ENCODE measurements at places on chromosomes 3 and 15.
A peak's percentile ranks its signal among the peaks of the same experiment; 100 is the strongest.

DNA sequence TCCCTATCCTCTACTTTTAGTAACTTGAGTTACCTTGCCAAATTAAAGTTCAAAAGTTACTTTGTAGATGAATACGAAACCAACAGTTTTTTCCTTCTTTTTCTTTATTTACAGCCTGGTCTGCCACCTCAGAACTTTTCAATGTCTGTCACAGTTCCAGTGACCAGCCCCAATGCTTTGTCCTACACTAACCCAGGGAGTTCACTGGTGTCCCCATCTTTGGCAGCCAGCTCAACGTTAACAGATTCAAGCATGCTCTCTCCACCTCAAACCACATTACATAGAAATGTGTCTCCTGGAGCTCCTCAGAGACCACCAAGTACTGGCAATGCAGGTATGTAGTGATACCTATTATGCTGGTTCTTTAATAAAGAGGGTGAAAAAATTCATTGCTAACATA is 59.0 kb downstream of the LYSMD4 start:
- DNase-seq, result no peak

- no peak for DNase-seq
Measured at GRCh38 chr3:145899241-145899640, 261.7 kb downstream of the PLOD2 start.

DNA sequence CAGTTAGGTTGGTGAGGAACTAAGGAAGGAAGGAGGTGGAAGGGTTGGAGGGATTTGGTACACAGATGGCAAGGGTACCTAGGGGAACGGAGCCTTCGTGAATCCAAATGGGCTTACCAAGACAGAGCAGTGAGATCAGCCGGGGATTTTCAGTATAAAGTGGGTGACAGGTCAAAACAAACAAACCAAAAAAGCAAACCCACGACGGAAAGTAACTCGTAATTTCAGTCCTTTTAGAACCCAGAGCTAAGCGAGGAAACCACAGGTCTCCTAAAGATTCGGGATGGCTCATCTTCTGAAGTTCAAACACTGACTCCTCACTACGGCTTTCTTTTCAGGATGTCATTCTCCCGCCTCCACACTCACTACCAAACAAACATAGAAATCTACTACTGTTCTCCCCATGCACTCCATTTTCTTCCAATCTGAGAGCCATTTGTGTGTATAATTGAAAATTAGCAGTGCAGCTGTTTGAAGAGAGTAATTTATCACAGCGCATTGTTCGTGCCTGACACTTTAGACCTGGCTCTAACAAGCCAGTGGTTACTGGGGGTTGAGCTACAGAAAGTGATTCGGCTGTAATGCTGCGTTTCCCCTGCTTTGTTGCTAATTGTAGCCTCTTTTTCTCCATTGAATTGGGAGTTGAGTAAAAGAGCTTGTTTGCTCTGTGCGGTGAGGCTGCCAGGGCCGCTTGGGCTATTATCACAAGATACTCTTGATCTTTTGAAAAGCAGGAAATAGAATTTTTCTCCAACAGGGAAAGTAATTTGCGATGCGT is 64.7 kb upstream of the CCDC39 start:
- DNase-seq, result no peak

- peak; percentile 50 for DNase-seq
Measured at GRCh38 chr15:55588070-55588814, at the start of gene PYGO1. PYGO1 (minus strand) TSS chr15:55588345; CDS start chr15:55587883, 462 bp downstream.

GRCh38 chr15:85318048-85318731 is 62.2 kb upstream of the AKAP13 start:
- no peak for DNase-seq

- DNase-seq, result no peak
Measured at GRCh38 chr3:123618768-123619484, 34.1 kb upstream of the HACD2 start.

DNA sequence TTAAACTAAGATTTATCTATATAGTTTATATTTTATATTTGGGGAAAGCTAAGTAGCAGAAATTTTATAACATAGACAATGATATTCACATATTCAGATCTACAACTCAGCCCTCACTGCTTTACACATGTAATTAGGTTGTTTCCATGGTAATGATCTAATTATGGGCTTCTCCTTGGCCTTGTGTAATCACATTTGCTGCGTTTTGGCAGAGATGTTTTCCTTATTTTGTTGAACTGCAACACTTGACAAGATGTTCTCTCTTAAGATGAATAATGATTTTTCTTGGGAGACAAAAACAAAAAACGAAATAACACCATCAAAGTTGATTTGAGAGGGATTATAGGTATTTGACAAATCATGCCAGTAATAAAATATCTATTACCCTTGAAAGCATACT is 635.6 kb upstream of the TBL1XR1 start:
- DNase-seq, result no peak

- DNase-seq, result no peak
Measured at GRCh38 chr15:50933341-50933740, 24.9 kb downstream of the AP4E1 start.

GRCh38 chr15:98684995-98685525 is 36.7 kb downstream of the IGF1R start:
- DNase-seq, result no peak

- no peak for DNase-seq
Measured at GRCh38 chr3:146086211-146086610, 74.8 kb downstream of the PLOD2 start.

DNA sequence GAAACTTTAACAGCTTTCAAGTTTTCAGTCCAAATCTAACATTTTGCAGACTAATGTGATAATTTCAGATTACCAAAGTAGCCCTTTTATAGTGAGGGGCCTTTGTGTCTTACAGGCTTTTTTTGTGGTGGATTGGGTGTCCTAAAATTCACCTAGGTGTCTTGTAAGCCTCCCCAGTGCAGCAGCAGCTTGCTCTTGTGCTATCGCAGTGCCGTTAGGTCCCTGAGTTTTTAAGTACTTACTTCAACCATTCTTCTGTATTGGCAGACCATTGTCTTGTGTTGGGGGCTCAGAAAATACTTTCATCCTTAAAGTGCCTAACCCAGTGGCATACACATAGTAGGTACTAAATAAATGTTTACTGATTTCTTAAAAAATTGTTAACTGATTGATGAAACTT is 2.1 kb downstream of the PDE8A start:
- DNase-seq, result no peak

GRCh38 chr15:27081676-27082418 is 110.9 kb downstream of the GABRG3 start:
- no peak for DNase-seq

- no peak for DNase-seq
Measured at GRCh38 chr3:126947429-126947828, 35.5 kb upstream of the PLXNA1 start.

DNA sequence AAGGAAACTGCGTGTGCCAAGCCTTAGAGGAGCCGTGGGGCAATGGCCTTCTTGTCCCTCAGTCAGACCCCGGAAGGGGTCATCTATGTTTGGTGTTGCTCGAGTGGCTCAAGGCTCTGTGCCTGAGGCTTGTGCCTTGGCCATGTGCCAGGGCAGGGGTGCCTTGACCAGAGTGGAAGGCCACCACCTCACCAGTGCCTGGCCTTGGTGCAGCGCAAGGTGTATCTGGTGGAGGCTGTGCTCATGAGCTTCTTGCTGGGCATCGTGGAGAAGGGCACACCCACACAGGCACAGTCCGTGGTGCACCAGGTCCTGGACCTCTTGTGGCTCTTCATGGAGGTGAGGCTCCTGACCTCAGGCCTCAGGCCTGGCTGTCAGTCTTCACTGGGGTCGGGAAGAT is 10.7 kb downstream of the RNF123 start:
- DNase-seq, result no peak

GRCh38 chr15:80957556-80957955 is 32.1 kb downstream of the MESD start:
- no peak for DNase-seq

DNA sequence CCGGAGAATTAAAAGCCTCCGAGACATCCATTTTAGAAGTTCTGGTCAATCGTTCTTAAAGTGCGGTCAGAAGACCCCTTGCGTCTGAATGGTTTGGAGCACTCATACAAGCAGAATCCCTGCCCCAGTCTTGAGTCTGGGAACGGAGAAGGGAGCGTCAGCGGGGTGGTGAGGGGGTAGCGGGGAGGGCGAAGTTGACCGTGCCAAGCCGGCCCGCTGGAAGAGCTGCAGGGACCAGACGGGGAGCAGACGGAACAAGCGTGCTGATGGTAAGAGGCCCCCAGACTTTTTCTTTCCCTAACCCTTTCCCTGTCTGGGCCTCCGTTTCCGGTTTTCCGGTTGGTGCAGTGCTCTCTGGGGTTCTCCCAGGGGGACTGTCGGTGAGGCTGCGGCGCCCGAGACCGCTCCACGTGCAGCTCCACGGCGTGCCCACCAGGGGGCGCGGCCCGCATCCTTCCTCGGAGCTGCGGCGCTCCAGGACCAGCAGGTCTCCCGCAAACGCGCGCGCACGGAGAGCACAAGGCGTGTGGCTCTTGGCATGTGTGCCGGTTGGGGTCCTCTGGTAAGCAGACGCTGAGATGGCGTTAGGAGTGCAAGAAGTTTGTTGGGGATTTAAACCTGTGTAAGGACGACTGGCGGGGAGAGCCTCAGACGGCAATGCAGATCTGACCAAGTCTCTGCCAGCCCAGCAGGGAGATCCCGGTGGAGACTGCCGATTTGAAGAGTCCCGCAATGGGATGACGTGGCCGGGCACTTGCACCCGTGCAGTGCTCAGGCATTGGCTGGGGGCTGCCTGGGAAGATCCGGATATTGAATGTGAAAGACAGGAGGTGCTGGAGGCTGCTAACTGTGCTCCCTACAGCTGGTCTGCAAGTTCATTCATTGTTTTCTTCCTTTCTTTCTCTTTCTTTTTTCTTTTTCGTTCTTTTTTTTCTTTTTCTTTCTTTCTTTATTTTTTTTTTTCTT is 19.2 kb upstream of the CORO2B start:
- peak; percentile 85 for DNase-seq

GRCh38 chr15:99143242-99143641 is 38.4 kb downstream of the SYNM start:
- no peak for DNase-seq

GRCh38 chr15:65032801-65033537 is 3.5 kb upstream of the MTFMT start:
- peak; percentile 62 for DNase-seq

DNA sequence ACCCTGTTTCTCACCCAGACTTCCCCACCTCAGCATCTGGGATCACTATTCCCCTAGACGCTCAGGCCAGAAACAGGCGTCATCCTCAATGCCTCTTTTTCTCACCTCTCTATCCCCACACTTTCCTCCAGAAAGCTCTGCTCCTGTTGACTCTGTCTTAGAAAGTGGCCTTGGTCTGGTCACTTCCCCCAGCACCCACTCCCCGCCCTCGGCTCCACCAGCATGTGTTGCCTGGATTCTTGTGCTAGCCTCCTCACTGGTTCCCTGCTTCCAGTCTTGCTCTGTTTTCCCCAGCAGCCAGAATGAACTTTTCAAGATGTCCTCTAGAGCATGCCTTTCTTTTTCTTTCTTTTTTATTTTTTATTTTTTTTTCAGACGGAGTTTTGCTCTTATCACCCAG is 39.7 kb upstream of the ESYT3 start:
- DNase-seq, result no peak

GRCh38 chr15:77577366-77577950 is 55.3 kb downstream of the LINGO1 start:
- DNase-seq, result no peak

- no peak for DNase-seq
Measured at GRCh38 chr15:67218428-67218827, 36.0 kb downstream of the AAGAB start.

DNA sequence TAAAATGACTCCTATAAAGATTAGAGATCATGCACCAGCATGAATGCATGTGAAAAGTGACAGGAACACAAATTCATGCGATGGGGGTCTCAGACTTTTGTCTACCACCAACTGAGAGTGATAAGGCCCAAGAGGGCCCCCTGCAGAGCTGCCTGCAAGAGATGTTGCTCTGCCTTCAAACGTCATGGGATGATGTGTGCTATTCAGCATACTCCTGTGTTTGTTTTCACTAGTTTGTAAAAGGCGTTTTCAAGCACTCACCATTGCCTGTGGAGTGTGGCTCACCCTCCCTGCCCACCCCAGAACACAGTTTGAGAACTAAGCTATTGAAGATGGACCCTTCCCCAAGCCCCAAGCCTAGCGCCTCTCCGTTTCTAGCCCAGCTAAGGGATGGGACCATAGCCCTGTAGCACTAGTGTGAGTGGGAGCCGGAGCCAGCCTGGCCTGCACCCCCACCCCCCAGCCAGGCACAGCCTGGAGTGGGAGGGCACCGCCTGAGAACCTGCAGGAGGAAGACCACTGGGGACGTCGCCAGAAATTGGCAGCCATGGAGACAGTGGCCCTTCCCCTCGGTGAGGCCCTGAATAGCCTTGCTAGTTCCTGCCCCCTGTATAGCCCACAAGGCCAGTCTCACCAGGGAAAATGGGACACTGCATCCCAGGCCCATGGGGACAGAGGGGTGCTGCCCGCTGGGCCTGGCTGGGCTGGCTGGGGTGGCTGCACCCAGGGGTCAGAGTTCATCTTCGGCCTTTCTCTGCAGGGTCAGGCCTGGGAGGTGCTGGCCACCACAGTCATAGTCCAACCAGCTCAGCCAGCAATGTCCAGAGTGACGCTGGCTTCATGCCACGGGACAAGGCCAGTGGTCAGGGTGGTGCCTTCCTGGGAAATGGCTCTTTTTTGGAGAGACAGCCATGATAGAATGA is 22.6 kb upstream of the KLF13 start:
- no peak for DNase-seq

GRCh38 chr3:28042095-28042635 is 199.3 kb upstream of the CMC1 start:
- DNase-seq, result no peak

GRCh38 chr15:66670762-66671580 is 31.1 kb upstream of the SMAD6 start:
- no peak for DNase-seq

DNA sequence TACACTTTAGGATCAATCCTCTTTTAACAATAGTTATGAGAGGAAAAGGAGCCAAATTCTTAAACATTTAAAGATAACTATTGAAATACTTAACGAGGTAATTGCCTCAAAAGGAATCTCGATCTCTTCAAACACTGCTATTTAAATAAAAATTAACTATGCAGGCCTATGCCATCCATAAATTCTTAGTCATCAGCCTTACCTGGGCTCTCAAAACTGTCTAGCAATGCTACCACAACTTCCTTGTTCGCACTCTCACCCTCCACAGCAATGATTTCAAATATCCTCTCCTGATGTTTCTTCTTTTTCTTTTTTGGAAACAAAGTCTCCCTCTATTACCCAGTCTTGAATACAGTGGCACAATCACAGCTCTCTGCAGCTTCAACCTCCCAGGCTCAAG is 12.3 kb downstream of the ETFA start:
- no peak for DNase-seq

- DNase-seq, result no peak
Measured at GRCh38 chr15:48560321-48561051, 85.0 kb downstream of the FBN1 start.

DNA sequence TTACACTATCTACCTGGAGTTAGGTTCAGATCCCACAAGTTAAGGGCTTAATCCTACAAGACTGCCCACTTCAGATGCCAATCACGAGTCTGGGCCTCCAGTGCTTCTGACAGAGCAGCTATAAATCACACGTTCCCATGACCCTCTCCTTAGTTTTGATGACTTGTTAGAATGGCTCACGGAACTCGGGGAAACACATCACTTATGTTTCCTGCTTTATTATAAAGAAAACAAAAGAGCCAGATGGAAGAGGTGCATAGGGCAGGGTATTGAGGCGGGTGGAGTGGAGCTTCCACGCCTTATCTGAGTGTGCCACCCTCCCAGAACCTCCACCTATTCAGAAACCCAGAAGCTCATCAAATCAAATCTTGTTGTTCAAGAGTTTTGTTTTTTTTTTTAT is 170.8 kb downstream of the MOBP start:
- no peak for DNase-seq
